ENCODE measurements at places on chromosomes 2 and 18. TPM values are rescaled to one million over a fixed set of nuclear protein-coding genes. Genes with fewer than 3 reads are reported as not detected.

Gene CERS6
- total RNA-seq = 20.2 TPM

Gene NT5DC4
- not detected for total RNA-seq

Gene MALT1
- 16.7 TPM for total RNA-seq

Gene NPAS2
- total RNA-seq = 45.0 TPM

Gene CDH20
- total RNA-seq = not detected

Data from SK-MEL-5 (cell line).